Naive thymus-derived CD8-positive, alpha-beta T cell (primary cell): ENCODE measurements at places on chromosomes 2 and 18.

- H3K4me3 ChIP-seq: peak overlapping the region; percentile 98
- no peaks in the 10 kb centered on the region for H3K36me3 ChIP-seq
- peaks cover 12% of the 10 kb centered on the region for H3K4me1 ChIP-seq
- H3K27ac ChIP-seq: peak overlapping the region; percentile 98
- peak; percentile 95 for DNase-seq
These were observed 18.0 kb upstream of the HAAO start for GRCh38 chr2:42810121-42810970.

- H3K36me3 ChIP-seq: no peaks in the 10 kb centered on the region
- DNase-seq: no peak
- H3K27me3 ChIP-seq: peaks cover 9% of the 10 kb centered on the region
- H3K27ac ChIP-seq: no peak overlapping the region
These were observed 10.5 kb upstream of the CDK15 start for GRCh38 chr2:201795607-201796477.

DNA sequence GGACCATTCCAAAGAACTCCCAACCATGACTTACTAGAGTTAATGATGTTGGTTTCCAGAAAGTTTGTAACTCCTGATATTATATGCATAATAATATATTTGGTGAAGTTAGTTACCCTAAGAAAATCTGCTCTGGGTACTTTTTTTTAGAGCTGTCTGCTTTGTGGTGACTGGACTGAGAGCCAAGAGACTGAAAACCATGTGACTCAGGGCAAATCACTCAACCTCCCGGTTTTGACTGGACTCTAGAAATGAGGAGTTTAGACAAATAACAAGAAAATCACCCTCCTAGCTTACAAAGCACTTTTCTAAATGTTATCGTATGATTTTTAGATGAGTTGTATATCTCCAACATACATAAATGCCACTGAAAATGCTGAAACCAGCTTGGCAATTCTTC lies 138.3 kb upstream of the RND3 start:
- H3K4me1 ChIP-seq: no peaks in the 10 kb centered on the region
- no peaks in the 10 kb centered on the region for H3K27me3 ChIP-seq
- no peak overlapping the region for H3K4me3 ChIP-seq
- H3K27ac ChIP-seq: no peak overlapping the region
- no peak for DNase-seq

DNA sequence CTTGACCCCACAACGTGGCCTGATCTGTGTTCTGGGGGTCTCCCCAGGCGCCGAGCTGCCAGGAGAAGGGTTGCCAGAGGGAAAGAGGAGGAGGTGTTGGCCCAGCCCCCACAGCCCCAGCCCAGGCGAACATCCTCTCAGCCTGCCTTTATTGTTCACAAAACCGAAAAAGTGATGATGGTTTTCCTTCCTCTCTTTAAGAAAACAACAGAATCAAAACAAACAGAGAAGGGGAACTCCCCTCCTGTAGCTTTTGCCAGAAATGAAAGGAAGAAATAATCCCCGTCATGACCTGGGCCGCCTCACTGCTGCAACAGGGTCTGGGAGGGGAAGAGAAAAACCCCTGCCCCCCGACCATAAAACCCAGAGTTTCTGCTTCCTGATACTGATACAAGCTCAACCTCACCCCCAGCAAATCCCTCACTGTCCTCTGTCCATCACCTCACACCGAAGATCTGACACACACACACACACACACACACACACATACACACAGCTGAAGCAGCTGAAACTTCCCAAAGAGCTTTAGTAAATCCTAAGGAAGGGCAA lies 52.0 kb downstream of the ZFP36L2 start:
- H3K27me3 ChIP-seq: no peaks in the 10 kb centered on the region
- DNase-seq: peak; percentile 92
- H3K36me3 ChIP-seq: no peaks in the 10 kb centered on the region
- H3K4me3 ChIP-seq: peak overlapping the region; percentile 61
- peaks cover 38% of the 10 kb centered on the region for H3K4me1 ChIP-seq

- H3K36me3 ChIP-seq: peaks cover 20% of the 10 kb centered on the region
- DNase-seq: no peak
- H3K27me3 ChIP-seq: no peaks in the 10 kb centered on the region
- peak overlapping the region; percentile 73 for H3K4me3 ChIP-seq
- H3K4me1 ChIP-seq: peaks cover 17% of the 10 kb centered on the region
- peak overlapping the region; percentile 86 for H3K27ac ChIP-seq
These were observed 34.7 kb upstream of the CD226 start for GRCh38 chr18:69982417-69982816.

DNA sequence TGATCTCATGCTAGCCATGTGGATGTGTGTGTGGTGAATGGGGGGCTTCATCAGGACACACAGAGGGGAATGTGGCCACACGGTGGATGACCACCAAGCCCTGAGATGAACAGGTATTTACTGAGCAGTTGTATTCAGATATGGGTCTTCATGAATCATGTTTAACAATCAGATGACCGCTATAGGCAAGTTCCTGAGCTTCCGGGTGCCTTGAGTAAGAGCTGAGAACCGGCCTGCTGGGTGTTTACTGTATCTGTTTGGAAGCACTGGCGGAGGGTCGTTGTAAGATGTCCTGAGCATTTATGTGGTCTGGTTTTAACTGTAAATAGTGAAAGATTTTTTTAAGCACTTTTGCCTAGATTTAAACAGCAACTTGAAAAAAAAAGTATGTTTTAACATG lies 43.9 kb downstream of the BOLA3 start:
- no peak overlapping the region for H3K27ac ChIP-seq
- H3K27me3 ChIP-seq: no peaks in the 10 kb centered on the region
- no peak for DNase-seq
- no peak overlapping the region for H3K4me3 ChIP-seq
- no peaks in the 10 kb centered on the region for H3K36me3 ChIP-seq

- peaks cover 73% of the 10 kb centered on the region for H3K4me1 ChIP-seq
- no peak overlapping the region for H3K4me3 ChIP-seq
- peak overlapping the region; percentile 49 for H3K27ac ChIP-seq
- DNase-seq: no peak
These were observed 33.5 kb downstream of the STAT4 start for GRCh38 chr2:191117341-191117740.

DNA sequence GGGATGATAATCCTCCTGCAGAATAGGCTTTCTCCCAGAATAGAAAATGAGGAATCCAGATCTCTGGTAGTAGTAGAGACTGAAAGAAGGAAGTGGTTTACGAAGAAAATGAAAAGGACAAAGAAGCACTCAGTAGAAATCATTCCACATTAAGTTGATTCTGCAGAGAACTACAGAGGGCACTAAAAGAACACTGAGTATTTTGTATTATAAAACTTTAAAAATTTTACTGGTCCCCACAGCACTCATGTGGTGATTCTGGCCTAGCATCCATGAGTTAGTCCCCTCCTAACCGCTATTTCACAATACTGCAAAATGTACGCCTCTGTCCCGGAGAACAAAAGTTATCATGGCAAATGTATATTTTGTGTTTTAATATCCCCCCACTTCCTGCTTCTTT lies 42.9 kb upstream of the SLC35F5 start:
- H3K27ac ChIP-seq: no peak overlapping the region
- DNase-seq: no peak
- no peaks in the 10 kb centered on the region for H3K27me3 ChIP-seq
- H3K4me1 ChIP-seq: no peaks in the 10 kb centered on the region
- no peak overlapping the region for H3K4me3 ChIP-seq
- H3K36me3 ChIP-seq: no peaks in the 10 kb centered on the region

GRCh38 chr18:61597316-61597715 lies 264.1 kb downstream of the CDH20 start:
- no peak overlapping the region for H3K27ac ChIP-seq
- no peaks in the 10 kb centered on the region for H3K4me1 ChIP-seq
- no peaks in the 10 kb centered on the region for H3K36me3 ChIP-seq

DNA sequence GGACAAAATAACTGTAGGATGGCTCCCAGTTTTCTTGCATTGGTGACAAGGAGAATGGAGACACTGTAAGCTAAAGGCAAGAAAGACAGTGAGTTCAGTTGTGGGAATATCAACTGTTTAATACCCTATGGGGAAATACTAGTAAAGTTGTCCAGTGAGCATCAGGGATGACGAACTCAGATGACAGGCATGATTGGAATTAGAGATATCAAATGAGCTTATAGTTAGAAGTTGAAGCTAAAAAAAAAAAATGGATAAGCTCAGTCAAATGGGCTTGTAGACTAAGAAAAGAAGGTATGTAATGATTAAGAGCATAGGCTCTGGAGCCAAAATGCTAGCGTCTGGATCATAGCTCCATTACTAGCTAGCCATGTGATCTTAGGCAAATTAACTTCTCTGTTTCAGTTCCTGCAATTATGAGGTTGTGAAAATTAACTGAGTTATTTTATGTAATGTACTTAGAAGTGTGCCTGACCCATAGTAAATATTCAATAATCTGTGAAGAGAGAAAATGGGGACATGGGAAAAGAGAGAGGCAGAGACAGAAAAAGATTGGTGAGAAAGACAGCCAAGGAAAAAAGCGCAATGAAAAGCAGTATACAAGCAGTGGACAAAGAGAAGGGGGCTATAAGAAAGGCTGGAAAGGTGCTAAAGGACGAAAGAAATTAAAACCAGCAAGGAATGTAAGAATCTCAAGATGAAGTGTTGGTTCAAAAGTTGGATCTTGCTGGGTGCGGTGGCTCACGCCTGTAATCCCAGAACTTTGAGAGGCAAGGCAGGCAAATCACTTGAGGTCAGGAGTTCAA lies 95.7 kb upstream of the SLC39A10 start:
- peak overlapping the region; percentile 78 for H3K4me3 ChIP-seq
- H3K4me1 ChIP-seq: peaks cover 76% of the 10 kb centered on the region
- H3K27ac ChIP-seq: peak overlapping the region; percentile 87

DNA sequence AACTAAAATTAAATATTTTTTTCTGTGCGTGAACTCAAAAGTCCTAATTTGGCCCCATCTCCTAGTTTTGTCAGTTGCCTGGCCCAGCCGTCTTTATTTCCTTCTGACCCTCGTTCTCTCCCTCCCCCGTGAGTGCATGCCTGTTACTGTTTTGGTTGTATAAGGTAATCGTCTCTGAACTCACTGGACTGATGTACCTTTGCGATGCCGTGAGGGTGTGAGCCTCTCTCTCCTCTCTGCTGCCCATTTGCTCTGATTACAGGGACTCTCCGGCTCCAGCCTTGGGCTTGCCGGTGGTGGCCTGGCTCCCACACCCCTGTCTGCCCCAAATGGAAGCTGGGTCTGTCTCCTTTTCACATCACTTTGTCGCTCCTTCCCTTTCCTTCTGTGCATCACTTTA lies 66.5 kb upstream of the RBM44 start:
- peaks cover 27% of the 10 kb centered on the region for H3K36me3 ChIP-seq
- peak overlapping the region; percentile 80 for H3K27ac ChIP-seq
- no peaks in the 10 kb centered on the region for H3K27me3 ChIP-seq
- H3K4me3 ChIP-seq: no peak overlapping the region
- DNase-seq: no peak

DNA sequence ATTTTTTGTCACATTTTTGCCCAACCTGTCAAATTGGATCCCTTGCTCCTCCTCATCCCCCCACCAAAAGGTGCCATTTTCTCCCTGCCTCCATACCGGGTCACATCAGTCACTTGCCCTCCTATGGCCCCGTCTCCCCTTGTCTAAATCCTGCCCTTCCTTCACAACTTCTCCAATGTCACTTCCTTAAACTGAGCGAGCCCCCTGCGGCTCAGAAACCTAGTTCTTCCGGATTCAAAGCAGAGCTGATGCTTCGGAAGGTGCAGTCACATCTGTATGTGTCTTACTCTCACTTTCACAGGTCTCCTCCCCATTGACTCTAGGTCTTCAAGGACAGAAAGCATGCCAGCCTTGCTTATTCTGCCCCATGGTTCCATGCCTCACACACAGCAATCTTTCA lies 22.1 kb downstream of the TNP1 start:
- H3K4me1 ChIP-seq: no peaks in the 10 kb centered on the region
- H3K36me3 ChIP-seq: no peaks in the 10 kb centered on the region
- no peak overlapping the region for H3K27ac ChIP-seq

DNA sequence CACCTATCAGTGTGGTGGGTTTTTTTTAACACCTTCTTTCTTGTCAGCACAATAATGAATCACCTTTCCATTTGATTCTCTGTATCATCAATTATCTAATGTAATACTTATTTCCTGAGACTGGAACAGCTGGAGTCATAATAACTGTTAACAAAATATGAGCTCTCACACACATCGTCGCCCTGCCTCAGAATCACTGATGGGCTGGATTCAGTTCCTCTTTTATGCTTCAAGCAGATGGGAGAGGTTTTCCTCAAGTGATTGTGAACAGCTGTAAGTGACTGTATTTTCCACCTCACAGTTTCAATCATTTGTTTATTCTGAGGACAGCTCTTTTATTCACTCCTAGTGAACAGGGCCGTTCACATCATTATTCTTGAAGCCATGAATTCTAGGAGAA lies 330.2 kb downstream of the DSC3 start:
- no peaks in the 10 kb centered on the region for H3K4me1 ChIP-seq
- H3K36me3 ChIP-seq: no peaks in the 10 kb centered on the region
- H3K27ac ChIP-seq: no peak overlapping the region
- DNase-seq: no peak
- no peak overlapping the region for H3K4me3 ChIP-seq

DNA sequence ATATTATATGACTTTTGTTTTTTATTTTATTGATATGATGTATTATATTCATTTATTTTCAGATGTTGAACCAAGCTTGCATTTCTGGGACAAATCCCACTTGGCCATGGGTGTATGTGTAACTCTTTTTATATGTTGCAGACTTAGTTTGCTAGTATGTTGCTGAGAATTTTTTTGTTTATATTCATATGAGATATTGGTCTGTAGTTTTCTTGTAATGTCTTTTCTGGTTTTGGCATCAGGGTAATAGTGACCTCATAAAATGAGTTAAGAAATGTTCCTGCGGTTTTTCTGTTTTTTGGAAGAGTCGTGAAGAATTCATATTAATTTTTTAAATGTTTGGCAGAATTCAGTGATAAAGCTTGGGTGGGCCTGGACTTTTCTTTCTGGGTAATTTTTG lies 88.7 kb downstream of the ASB1 start:
- H3K27ac ChIP-seq: no peak overlapping the region
- no peak for DNase-seq
- no peak overlapping the region for H3K4me3 ChIP-seq

DNA sequence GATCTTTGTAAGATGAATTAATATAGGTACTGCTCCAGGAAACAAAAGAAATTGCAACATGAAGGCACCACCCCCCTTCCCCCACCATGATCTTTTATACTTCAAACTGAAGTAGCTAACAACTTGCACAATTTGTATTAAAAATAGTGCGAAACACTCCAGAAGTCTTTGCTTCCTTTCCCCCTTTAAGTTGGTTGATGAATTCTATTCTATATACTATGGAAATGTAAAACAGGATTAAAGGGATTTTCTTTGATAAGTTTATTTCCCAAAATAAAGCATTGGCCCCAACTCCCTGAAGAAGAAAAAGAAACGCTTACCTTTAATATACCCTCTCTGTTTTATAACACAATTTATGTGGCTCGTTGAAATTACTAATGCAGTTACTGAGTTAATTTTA lies 227.1 kb downstream of the ARHGAP15 start:
- no peak overlapping the region for H3K27ac ChIP-seq
- peaks cover 7% of the 10 kb centered on the region for H3K4me1 ChIP-seq
- H3K27me3 ChIP-seq: no peaks in the 10 kb centered on the region
- H3K4me3 ChIP-seq: no peak overlapping the region

DNA sequence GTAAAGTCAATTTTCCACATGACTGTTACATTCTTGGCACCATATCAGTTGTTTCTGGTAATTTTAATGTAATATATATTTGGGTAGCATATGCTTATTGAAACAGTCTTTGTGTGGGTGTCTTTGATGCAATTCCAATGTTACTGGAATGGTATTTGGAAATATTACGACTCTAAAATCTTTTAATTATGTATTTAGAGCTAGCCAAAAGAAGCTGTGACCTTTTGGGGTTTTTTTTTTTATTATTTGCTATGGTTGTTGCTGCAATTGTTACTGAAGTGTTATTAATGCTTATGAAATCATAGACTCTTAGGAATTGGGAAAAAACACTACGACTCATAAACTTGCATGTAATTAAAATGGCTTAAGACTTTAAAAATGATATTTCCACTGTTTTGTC lies 95.9 kb downstream of the AOX1 start:
- no peak overlapping the region for H3K4me3 ChIP-seq
- H3K27ac ChIP-seq: no peak overlapping the region
- no peaks in the 10 kb centered on the region for H3K4me1 ChIP-seq
